ENCODE measurements at places on chromosomes 2 and 18. TPM values are rescaled to one million over a fixed set of nuclear protein-coding genes. Genes with fewer than 3 reads are reported as not detected.

IL1F10 gene
- not detected for polyA plus RNA-seq

CYRIA gene
- polyA plus RNA-seq: 3.7 TPM

MYL1 gene
- not detected for polyA plus RNA-seq

OSR1 gene
- polyA plus RNA-seq: 14.0 TPM

MBOAT2 gene
- 59.2 TPM for polyA plus RNA-seq

NT5DC4 gene
- not detected for polyA plus RNA-seq

APLF gene
- polyA plus RNA-seq: 3.6 TPM

CHRNG gene
- not detected for polyA plus RNA-seq

FAM110C gene
- polyA plus RNA-seq: not detected

DSG4 gene
- not detected for polyA plus RNA-seq

IL1RL1 gene
- 0.30 TPM for polyA plus RNA-seq

SATB2 gene
- 5.3 TPM for polyA plus RNA-seq

ICOS gene
- not detected for polyA plus RNA-seq

RNMT gene
- polyA plus RNA-seq: 20.2 TPM

PNKD gene
- 45.9 TPM for polyA plus RNA-seq

KCNG2 gene
- 0.57 TPM for polyA plus RNA-seq

SRD5A2 gene
- not detected for polyA plus RNA-seq

REG1A gene
- not detected for polyA plus RNA-seq

CDK15 gene
- polyA plus RNA-seq: 16.0 TPM

ABCG5 gene
- polyA plus RNA-seq: not detected

DNAH6 gene
- 0.02 TPM for polyA plus RNA-seq

CAB39 gene
- polyA plus RNA-seq: 72.7 TPM

TSHZ1 gene
- 5.5 TPM for polyA plus RNA-seq

SLC5A7 gene
- not detected for polyA plus RNA-seq

IL1R1 gene
- 102 TPM for polyA plus RNA-seq

GALNT5 gene
- polyA plus RNA-seq: 55.0 TPM

ERMN gene
- not detected for polyA plus RNA-seq

RASGRP3 gene
- 1.4 TPM for polyA plus RNA-seq

FZD7 gene
- polyA plus RNA-seq: 40.6 TPM

CROCC2 gene
- polyA plus RNA-seq: not detected

MSGN1 gene
- not detected for polyA plus RNA-seq

ASB18 gene
- polyA plus RNA-seq: not detected

NFATC1 gene
- polyA plus RNA-seq: 0.73 TPM

CAPN14 gene
- 0.09 TPM for polyA plus RNA-seq

DTNA gene
- 16.4 TPM for polyA plus RNA-seq
